ENCODE measurements at places on chromosomes 4 and X. TPM values are rescaled to one million over a fixed set of nuclear protein-coding genes. Genes with fewer than 3 reads are reported as not detected.

The PCDH18 gene
- total RNA-seq = not detected

- DNase-seq = no peak
These were observed 62.1 kb upstream of the ANTXR2 start for GRCh38 chr4:80134936-80135701.

The CDKL2 gene
- total RNA-seq = 0.16 TPM

- DNase-seq = no peak
These were observed 89.8 kb downstream of the CHIC2 start for GRCh38 chr4:53974561-53974960.

DNA sequence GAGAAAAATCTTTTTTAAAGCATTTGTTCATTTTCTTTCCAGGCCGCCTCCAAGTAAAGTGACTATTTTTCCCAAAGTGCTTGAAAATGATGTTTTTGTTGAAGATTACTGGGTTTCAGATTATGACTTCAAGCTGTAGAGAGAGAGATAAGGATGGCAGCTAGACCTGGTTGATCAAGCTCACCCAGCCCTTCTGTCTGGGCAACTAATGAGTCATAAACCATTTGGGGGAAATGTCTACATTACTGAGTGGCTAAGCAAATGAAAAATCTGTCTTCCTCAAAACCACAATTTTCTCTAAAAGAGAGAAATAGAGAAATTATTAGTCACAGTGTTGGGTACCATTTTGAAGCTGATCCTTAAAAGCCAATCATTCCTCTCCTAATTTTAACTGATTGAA lies 355.4 kb upstream of the CPEB2 start:
- DNase-seq = no peak

- no peak for DNase-seq
These were observed 8.9 kb downstream of the MSANTD1 start for GRCh38 chr4:3257556-3258482.

The NOX1 gene
- not detected for total RNA-seq

The HTRA3 gene
- total RNA-seq = not detected

The SMIM10L2A gene
- 1.3 TPM for total RNA-seq

The USP17L29 gene
- not detected for total RNA-seq

The KIF4A gene
- total RNA-seq = 19.4 TPM

The KIT gene
- total RNA-seq = 0.17 TPM

The CCDC160 gene
- total RNA-seq = not detected

DNA sequence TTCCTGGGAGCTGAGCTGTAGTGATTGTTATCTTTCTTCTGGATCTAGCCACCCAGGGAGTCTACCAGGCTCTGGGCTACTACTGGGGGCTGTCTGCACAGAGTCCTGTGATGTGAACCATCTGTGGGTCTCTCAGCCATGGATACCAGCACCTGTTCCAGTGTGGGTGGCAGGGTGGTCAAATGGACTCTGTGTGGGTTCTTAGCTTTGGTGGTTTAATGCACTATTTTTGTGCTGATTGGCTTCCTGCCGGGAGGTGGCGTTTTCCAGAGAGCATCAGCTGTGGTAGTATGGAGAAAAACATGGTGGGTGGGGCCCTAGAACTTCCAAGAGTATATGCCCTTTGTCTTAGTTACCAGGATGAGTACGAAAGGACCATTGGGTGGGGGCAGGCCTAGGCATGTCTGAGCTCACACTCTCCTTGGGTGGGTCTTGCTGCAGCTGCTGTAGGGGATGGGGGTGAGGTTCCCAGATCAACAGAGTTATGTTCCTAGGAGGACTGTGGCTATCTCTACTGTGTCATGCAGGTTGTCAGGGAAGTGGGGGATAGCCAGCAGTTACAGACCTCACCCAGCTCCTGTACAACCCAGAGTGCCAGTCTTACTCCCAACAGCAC lies 264.8 kb upstream of the LDB2 start:
- DNase-seq = no peak

The GAGE12F gene
- not detected for total RNA-seq

GRCh38 chr4:103996637-103997036 lies 276.9 kb upstream of the TACR3 start:
- DNase-seq = no peak

The INPP4B gene
- 16.8 TPM for total RNA-seq

DNA sequence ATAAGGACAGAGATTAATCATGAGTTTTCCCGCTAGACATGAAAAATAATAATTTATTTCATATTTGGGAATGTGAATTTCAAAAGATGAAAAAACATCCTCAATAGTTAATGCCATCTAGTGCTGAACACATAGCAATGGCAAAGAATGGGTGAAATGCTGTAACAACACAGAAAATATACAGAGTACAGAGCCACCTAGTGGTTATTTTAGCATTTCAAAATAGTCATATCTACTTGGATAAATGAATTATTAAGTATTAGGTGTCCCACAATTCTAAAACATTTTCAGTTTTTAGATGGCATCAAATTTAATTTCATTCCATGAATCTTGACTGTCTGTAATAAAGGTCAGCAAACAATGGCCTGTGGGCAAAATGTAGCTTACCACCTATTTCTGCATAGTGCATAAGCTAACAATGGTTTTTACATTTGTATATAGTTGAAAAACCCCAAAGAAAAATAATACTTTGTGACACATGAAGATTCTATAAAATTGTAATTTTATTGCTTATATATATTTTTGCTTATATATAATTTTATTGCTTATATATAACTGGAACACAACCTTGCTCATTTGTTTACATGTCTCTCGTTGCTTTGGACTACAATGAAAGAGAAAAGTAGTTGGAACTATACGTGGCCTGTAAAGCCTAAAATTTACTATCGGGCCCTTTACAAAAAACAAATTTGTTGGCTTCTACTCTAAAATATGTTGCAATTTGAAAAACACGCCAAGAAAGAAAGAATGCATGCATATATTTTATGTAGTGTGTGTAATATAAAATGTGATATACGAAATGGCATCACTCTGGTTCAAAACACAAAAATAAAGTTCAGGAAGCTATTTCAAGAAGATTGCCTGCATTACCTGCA lies 99.1 kb upstream of the FAM47C start:
- no peak for DNase-seq

Measured in activated T-helper 1 cell treated with anti-CD3 and anti-CD28 coated beads, Interleukin-12 subunit alpha, Interleukin-12 subunit beta, Interleukin-2, Interleukin-4 antibody, amounts not matched to agents 30 ng/mL and 10 ng/mL and 1 ng/mL, durations not matched to agents 14 hours and 24 hours and 36 hours (primary cell).